ENCODE measurements at places on chromosomes 3 and 15.

- DNase-seq, result peak; percentile 74
These were observed 182.4 kb downstream of the CBLB start for GRCh38 chr3:105686278-105686897.

GRCh38 chr15:48049736-48050135 lies 71.1 kb upstream of the SLC24A5 start:
- DNase-seq, result no peak

DNA sequence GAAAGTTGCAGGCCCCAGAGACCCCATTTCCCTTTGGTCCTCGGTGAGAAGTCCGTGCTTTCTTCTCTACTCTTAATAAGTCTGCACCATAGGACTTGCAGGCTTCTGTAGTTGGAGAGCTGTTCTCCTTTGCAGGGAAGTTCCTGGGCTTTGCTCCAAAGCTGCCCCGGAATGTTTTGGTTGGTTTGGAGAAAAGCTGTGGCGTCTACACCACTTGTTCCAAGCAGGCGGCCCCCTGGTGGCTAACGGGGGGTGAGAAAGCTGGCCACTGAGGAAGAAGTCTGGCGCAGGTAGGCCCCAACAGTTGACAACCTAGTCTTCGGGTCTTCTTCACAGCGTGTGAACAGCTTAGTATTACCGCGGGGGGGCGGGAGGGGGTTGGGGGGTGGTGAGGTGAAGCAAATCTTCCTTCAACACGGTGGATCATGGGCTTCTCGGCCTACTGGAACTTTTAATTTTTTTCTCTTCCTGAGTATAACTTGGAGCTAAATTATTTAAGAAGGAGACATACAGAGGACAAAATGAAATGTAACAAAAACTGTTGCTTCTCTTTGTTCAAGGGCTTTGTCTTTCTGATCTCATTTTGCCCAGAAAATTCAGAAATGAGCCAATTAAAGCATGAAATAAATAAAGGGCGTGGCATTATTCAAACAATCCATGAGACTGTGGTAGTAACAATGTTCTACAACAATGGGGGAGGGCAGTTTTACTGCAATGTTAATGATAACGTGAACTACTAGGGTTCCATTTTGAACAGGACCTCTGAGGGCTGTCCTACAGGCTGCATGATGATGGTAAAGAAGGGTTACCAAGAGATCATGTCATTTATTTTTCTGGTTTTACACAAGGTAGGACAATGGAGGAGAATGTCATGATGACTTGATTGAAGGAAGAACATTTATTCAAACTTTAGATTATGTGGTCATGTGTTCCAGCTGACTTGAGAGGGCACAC lies 2.2 kb upstream of the THRB start:
- DNase-seq, result no peak

DNA sequence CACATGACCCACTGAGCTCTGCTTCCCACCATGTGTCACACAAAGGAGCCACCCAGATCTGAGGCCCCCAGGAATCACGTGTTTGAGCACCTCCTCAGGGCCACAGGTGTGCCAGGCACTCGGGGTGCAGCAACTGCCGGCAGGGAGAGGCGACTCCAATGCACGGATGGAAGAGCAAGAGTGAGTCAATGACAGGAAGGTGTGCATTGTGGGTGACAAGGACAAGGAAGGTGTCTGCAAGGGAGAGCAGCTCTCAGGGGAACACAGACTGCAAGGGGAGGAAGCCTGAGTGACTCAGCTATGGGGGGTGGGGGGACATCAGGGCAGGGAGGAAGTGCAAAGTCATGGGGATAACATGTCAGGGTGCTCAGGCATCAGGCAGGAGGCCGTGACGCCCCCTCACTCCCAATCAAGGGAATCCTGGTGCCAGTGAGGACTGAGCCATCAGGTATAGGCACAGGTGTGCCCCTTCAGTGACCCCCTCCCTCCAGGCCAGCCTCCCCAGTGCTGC lies 67.4 kb downstream of the NUP210 start:
- DNase-seq, result no peak

- no peak for DNase-seq
These were observed 1.5 kb downstream of the ITPKA start for GRCh38 chr15:41494922-41495735.

DNA sequence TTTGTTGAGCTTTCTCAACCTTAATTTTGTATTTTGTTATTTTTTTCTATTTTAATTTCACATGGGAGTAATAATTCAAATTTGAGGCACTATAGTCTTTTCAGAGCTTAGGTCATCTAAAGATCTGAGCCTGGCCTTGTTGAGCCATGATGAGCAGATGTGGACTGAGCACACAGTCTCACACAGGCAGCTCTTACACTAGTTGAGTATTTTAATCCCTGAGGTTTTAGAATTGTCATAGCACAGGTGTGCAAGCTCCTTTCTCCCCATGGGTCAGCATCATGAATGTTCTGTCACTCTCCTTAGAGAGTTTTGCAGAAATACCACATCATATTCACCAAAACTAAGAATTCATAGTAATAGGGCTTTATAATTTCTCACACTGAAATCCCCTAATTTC lies 4.9 kb downstream of the ZBTB38 start:
- DNase-seq, result no peak

DNA sequence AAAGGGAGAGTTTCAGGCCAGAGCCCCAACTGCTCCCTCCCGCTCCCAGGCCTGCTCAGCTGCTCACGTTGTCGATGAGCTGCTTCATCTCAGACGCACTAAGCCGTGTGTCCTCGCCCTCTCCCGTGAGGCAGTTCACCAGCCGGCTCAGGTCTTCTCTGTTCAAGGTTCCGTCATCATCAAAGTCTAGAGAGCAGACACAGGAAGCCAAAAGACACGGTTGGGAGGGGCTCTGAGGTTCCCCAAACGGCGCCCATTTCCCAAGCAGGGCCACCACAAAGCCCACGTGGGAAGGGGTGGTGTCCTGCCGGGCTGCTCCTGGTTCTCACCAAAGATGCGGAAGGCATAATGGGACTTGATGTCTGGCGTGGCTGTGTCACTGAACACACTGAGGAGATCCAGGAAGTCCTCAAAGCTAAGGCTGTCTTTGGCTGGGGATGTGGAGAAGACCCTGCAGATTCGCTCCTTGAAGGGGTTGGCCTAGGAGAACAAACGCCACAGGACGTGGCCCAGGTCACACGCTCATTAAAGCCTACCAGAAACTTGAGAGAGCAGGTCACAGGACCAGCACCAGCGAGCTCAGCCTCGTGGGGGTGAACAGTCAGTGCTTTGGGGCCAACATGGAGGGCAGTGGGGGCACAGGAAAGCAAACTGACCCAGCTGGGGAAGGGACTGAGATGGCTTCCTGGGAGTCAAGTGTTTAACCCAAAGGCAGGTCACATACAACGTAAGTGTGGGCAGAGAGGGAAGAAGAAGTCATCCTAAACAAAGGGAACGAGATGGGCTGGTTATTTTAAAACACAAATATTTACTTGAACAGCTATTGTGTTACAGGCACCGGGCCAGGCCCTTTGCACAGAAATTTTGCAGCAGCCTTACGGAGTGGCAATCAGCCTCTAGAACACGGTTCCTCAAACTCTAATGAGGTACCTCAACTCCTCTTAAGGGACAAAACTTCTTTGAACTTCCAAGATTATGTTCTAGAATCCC lies 2.4 kb downstream of the CIB1 start:
- no peak for DNase-seq
